Gastroesophageal sphincter (tissue), 4 donors: ENCODE measurements at places on chromosomes 5 and 9. TPM values are rescaled to one million over a fixed set of nuclear protein-coding genes. Genes with fewer than 3 reads are reported as not detected.

ADAMTS13 gene
- 1.8 TPM for total RNA-seq

DMGDH gene
- 4.7 TPM for total RNA-seq

COL23A1 gene
- total RNA-seq, result 3.4 TPM

ASB6 gene
- total RNA-seq, result 32.0 TPM

TEK gene
- 4.4 TPM for total RNA-seq

MSMP gene
- not detected for total RNA-seq

LHX6 gene
- total RNA-seq, result 1.7 TPM

MRNIP gene
- 28.4 TPM for total RNA-seq

SYK gene
- total RNA-seq, result 14.8 TPM

WNK2 gene
- 104 TPM for total RNA-seq

JAKMIP2 gene
- total RNA-seq, result 0.77 TPM

RASEF gene
- total RNA-seq, result 0.31 TPM

QSOX2 gene
- total RNA-seq, result 7.2 TPM

SHISAL2B gene
- total RNA-seq, result not detected

RXRA gene
- total RNA-seq, result 53.3 TPM

INPP5E gene
- total RNA-seq, result 7.2 TPM

TMEM215 gene
- not detected for total RNA-seq

TMC1 gene
- total RNA-seq, result not detected

ACTBL2 gene
- total RNA-seq, result 0.15 TPM

ZDHHC11 gene
- total RNA-seq, result 19.1 TPM

SCGB3A2 gene
- not detected for total RNA-seq

IL5 gene
- total RNA-seq, result not detected

CFAP77 gene
- total RNA-seq, result not detected

LECT2 gene
- total RNA-seq, result not detected

IL17B gene
- 2.3 TPM for total RNA-seq

TMEM252 gene
- not detected for total RNA-seq

ZNF883 gene
- total RNA-seq, result 0.62 TPM

CIZ1 gene
- 83.9 TPM for total RNA-seq

CAVIN4 gene
- total RNA-seq, result 0.40 TPM

OTP gene
- total RNA-seq, result not detected

BARHL1 gene
- total RNA-seq, result not detected

SPACA9 gene
- 8.2 TPM for total RNA-seq

FAM78A gene
- total RNA-seq, result 0.78 TPM

TAF11L12 gene
- not detected for total RNA-seq

SPATA31A3 gene
- not detected for total RNA-seq

CARD6 gene
- 13.6 TPM for total RNA-seq

SLC25A51 gene
- 33.3 TPM for total RNA-seq

FBXO4 gene
- total RNA-seq, result 6.6 TPM

SLC22A4 gene
- 1.1 TPM for total RNA-seq

NOL6 gene
- total RNA-seq, result 17.6 TPM
